Bronchial epithelial cell (primary cell): ENCODE measurements at places on chromosomes 2 and 18. TPM values are rescaled to one million over a fixed set of nuclear protein-coding genes. Genes with fewer than 3 reads are reported as not detected.

- no peak for DNase-seq
These were observed 21.6 kb upstream of the SLC40A1 start for GRCh38 chr2:189602233-189602632.

DNA sequence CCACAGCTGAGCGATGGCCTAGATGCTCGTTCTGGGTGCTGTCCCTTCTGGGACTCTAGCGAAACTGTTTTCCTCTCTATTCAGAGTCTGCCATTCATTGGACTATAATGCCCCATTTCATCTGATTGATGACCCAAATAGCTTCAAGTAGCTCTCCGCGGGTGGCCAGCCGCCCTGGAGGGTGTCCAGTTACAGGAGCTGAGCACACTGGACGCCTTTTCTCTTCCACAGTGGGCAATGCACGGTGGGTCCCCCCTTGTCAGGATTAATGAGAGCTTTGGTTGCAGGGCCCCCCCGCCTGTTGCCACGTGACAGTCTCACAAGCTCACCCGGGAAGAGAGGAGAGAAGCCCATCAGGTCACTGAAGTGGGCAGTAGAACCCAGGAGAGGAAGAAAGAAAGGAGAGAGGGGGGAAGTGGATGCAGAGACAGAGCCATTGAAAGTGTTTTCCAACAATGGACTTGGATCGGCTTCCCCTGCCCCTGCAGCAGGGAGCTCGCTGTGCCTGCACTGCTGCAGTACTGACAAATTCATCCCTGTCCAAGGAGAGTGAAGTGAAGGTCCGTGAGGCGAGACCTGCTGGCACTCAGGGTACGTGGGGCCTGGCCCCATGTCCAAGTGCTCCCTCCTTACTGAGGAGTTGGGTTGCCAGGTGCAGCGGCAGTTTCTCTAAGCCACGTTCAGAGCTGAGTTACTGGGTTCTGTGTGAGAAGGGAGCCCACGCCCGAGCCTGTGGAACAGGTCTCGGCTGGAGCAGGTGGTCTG is 44.8 kb downstream of the DIPK1C start:
- no peak for DNase-seq

DNA sequence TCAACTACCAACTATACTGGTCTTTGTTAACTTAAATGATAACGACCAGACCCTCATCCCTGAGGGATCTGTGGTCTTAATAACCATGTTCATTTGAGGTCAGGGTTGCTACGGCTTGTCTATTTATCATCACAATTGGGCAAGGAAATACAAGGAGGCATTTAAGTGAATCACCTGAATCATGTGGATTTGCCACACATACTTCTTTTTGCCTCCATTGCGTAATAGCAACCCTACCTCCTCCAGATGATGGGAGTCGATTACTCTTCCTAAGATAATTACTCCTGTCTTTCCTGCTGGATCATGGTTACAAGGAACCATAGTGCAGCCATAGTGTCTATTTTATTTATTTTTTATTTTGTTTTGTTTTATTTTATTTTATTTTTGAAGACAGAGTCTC is 42.2 kb downstream of the TAF4B start:
- peak; percentile 73 for DNase-seq

Gene ANTXR1
- 1.5 and 3.7 TPM in 2 replicates for total RNA-seq
